ENCODE measurements at places on chromosomes 5 and 9.

DNA sequence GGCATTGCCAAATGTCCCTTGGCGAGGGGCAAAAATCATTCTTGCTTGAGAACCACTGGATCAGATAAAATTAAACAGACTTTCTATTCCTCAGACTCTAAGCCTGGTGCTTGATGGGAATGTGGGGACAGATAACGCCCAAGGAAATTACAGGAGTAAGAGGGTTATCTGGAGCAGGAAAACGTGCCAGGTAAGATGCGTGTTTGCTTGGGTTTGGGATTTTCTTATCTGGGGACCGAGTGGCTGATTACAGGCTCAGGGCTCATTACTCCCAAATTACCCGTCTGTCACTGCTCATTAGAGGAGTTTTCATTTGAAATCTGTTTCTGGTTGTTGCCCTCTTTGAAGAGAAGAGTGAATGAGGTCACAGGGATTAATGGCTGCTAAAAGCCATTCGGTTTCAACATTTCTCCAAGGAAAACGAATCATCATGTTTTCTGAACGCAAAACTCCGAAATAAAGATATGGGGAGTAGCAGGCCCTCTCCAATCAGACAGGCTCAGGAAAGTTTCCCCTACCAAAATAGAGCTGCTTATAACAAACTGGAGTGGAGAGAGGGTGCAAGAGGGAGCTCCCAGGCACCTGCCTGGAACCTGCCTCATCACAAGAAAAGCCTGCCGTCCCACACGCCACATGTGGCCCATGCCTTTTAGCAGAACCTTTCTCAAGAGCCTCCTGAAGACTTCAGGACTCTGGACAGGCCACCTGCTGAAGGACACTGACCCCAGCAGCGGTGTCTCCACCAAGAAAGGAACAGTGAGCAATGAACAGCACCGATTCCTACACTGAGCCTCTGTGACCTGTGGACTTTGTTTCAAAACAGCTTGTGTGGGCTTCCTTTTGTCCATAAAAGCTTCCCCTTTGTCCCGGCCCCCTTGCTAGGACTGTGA, 136.4 kb downstream of the ICE1 start:
- no peaks in the 10 kb centered on the region for H3K4me1 ChIP-seq
- no peak overlapping the region for H3K27ac ChIP-seq
- H3K27me3 ChIP-seq = peaks cover 3% of the 10 kb centered on the region
- no peak overlapping the region for H3K4me3 ChIP-seq
- DNase-seq = no peak

GRCh38 chr9:136514022-136514714, 31.3 kb upstream of the SEC16A start:
- no peaks in the 10 kb centered on the region for H3K4me1 ChIP-seq
- H3K4me3 ChIP-seq = no peak overlapping the region
- no peak overlapping the region for H3K27ac ChIP-seq
- no peaks in the 10 kb centered on the region for H3K27me3 ChIP-seq
- H3K36me3 ChIP-seq = peaks cover 12% of the 10 kb centered on the region
- DNase-seq = no peak

GRCh38 chr5:104421431-104421830, 858.8 kb upstream of the NUDT12 start:
- DNase-seq = no peak
- no peaks in the 10 kb centered on the region for H3K27me3 ChIP-seq
- H3K27ac ChIP-seq = no peak overlapping the region
- H3K4me3 ChIP-seq = no peak overlapping the region
- no peaks in the 10 kb centered on the region for H3K36me3 ChIP-seq
- no peaks in the 10 kb centered on the region for H3K4me1 ChIP-seq

DNA sequence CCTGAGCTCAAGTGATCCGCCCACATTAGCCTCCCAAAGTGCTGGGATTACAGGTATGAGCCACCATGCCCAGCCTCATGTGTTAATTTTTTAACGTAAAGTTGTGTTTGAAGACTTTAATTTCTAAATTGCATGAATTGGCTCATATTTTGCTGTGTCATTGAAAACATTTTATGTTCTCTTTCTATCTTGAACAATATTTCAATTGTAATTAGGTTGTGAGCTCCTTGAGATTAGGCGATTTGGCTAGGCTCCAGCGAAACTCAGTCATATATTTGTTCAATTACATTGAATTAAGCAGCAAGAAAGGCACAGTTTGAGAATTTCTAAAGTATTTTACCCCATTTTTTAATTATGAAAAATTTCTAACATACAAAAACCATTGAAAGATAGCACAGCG, 34.0 kb downstream of the GAPVD1 start:
- H3K27me3 ChIP-seq = no peaks in the 10 kb centered on the region
- H3K36me3 ChIP-seq = peaks cover 5% of the 10 kb centered on the region
- H3K27ac ChIP-seq = no peak overlapping the region
- H3K4me3 ChIP-seq = no peak overlapping the region

DNA sequence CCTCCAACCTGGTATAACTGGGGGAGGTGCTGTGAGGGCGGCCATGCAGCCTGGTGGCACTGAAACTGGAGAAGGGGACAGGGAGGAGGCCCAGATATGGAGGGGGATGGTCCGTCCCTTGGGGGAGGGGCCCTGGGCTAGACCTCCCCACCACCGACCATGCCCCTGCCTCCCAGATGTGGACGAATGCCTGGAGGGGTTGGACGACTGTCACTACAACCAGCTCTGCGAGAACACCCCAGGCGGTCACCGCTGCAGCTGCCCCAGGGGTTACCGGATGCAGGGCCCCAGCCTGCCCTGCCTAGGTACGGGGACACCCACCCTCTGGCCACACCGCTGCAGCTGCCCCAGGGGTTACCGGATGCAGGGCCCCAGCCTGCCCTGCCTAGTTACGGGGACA, 15.4 kb upstream of the ASS1 start:
- peaks cover 11% of the 10 kb centered on the region for H3K4me1 ChIP-seq
- no peak for DNase-seq

DNA sequence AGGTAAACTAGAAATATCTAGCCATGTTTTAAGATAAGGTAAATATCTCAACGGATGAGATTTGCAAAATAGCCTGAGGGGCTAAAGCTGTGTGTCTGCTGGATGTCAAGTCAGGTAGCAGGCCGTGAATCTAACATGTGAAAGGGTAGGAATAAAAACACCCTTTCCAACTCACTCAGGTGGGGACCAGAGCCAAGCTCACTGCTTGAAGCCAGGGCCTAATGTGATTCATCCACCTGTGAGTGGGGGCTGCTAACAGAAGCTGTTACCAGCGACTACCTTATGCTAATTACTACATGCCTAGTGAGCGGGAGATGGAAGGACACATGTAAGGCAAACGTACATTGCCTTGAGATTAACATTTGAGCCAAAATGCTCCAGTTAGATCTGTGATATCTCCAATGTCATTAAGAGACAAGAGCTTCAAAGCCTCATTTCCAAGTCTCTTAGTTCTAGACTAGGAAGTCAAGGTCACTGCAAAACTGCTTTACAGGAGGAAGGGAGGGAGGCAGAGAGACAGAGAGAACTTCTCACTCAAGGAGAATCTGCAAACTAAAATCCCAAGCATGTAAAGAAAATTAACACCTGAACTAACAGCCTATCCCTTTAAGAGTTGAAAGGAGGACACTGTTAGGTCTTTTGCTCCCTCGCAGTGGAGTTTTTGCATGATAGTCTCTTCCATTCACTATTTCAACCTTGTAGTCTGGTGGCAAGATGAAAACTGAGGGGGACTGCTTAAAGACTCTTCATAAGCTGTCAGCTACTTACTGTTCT, 141.6 kb upstream of the RPS23 start:
- H3K27me3 ChIP-seq = no peaks in the 10 kb centered on the region
- no peak for DNase-seq
- no peaks in the 10 kb centered on the region for H3K36me3 ChIP-seq

DNA sequence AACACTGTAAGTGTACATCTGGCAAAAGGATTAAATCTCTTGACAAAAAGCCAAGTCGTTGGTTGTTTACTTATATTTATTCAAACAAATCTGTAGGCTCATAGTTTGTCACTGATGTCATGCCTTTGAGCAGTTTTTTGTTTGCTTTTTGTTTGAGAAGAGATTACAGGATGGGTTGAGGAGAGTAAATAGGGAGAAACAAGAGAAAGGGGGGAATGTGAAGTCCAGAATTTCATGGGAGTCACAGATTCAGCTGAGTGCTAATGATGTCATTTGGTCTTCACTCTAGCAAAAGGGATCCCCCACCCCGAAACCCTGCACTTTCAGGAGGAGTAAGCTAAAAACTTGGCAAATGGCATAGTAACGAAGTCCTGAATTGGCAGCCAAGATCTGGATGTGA, 337.4 kb downstream of the GLIS3 start:
- H3K27ac ChIP-seq = no peak overlapping the region
- no peaks in the 10 kb centered on the region for H3K27me3 ChIP-seq
- H3K4me1 ChIP-seq = no peaks in the 10 kb centered on the region

DNA sequence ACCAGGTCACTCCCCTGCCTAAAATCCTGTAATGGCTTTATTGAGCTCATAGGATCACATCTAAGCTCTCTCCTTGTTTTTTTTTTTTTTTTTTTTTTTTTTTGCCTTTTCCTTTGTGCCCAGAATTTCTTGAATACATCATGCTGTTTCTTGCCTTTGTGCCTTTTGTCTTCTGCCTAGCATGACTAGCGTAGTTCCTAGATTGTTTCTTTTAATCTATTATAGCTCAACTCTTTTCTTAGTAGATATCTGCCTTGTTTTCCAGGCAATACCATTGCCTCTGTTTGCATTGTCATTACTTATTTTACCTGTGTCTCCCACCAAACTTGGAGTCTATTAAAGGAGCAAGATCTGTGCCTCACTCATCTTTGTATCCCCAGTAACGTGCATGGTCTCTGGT, 106.1 kb upstream of the C9orf72 start:
- no peak overlapping the region for H3K4me3 ChIP-seq
- no peak for DNase-seq
- no peaks in the 10 kb centered on the region for H3K36me3 ChIP-seq
- H3K27me3 ChIP-seq = no peaks in the 10 kb centered on the region
- H3K27ac ChIP-seq = no peak overlapping the region

GRCh38 chr5:132901036-132901435, 27.6 kb downstream of the LEAP2 start:
- H3K4me1 ChIP-seq = no peaks in the 10 kb centered on the region
- H3K27ac ChIP-seq = no peak overlapping the region
- peaks cover 32% of the 10 kb centered on the region for H3K36me3 ChIP-seq

DNA sequence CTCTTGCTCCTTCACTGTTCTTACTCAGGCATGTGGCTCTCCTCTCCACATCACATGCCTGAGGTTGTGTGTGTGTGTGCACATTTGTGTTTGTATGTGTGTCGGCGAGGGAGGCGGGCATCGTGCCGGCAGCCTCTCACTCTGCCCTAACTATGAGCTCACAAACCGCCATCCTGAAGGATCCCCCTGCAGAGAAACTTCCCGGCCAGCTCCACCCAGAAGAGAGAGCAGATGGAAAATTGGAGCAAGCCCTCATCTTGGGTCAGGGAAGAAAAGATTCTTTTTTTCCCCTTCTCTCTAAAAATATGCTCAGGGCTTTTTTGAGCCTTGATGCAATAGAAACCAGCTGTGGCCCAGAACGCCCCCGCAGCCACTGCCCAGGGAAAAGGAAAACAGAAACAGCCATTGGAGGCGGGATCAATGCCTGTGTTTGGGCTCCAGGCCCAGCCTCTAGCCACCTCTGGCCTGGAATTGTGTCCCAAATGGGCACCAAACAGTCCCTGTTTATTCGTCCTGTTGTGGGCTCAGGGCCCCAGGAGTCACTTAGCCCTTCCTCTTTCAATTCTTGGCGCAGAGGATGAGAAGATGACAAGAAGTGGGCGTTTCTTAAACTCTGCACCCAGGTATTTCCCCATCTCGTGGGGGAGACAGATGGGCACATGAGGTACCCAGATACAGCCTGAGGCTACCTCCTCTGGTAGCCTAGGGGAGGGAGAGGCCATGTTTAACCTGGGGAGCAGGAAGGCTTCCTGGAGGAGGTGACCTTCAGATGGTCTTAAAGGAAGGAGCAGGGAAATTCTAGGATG, 151.5 kb downstream of the RGS3 start:
- peaks cover 22% of the 10 kb centered on the region for H3K4me1 ChIP-seq
- no peaks in the 10 kb centered on the region for H3K27me3 ChIP-seq
- no peak for DNase-seq
- no peaks in the 10 kb centered on the region for H3K36me3 ChIP-seq
- H3K27ac ChIP-seq = no peak overlapping the region

DNA sequence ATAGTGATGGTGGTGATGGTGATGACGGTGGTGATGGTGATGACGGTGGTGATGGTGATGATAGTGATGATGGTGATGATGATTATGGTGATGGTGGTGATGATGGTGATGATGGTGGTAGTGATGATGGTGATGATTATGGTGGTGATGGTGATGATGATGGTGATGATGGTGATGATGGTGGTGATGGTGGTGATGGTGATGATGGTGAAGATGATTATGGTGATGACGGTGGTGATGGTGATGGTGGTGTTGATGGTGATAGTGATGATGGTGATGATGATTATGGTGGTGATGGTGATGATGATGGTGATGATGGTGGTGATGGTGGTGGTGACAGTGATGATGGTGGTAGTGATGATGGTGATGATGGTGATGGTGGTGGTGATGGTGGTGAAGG, 149.2 kb upstream of the IRX1 start:
- H3K36me3 ChIP-seq = no peaks in the 10 kb centered on the region
- no peak overlapping the region for H3K27ac ChIP-seq
- DNase-seq = no peak
- H3K27me3 ChIP-seq = no peaks in the 10 kb centered on the region

DNA sequence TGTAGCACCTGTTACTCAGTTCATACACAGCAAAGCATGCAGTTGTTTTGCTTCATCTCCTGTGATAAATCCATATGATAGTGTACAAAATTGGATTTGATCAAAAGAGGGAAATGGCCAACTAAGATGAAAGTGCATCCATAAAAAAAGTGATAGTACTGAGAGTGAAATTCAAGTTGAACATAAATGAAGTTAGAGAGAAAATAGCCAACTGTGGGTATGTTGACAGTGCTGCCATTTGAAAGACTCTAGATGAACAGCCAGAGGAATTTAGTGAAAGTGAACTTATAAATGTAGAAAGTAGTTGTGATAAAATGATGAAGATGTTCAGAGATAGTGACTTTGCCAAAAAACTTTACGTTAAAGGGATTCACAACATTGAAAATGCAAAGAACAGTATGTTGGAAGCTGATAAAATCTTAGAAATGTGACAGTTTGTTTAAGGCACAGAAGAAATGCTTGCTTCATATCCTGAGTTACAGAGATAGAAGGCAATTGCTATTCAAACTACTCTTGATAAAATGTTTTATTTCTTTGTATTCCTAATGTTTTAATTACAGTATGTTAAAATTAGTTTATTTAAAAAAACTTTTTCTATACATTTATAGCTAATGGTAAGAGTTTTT, 119.7 kb downstream of the DMXL1 start:
- H3K27me3 ChIP-seq = no peaks in the 10 kb centered on the region
- no peak overlapping the region for H3K27ac ChIP-seq
- H3K36me3 ChIP-seq = peaks cover 26% of the 10 kb centered on the region
- H3K4me3 ChIP-seq = no peak overlapping the region

DNA sequence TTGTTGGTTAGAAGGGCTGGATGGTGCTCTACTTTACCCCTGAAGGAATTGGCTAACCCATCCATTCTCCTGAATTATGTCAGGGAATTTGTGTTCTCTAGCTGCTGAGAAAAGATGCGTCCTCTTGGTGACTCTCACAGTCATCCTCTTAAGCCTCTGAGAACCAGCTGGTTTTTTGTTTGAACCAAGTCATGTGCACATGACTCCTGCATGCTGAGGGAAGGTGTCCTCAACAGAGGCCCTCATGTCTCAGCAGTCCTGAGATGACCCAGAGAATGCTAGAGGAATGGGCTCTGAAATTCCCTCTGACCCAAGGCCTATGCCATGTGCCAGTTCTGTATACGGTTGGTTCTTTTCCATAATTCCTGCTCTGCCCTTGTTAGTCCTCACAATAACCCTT, 10.4 kb upstream of the C5orf63 start:
- no peak overlapping the region for H3K27ac ChIP-seq
- H3K27me3 ChIP-seq = no peaks in the 10 kb centered on the region
- no peaks in the 10 kb centered on the region for H3K4me1 ChIP-seq
- H3K4me3 ChIP-seq = no peak overlapping the region
- no peak for DNase-seq

GRCh38 chr9:95302479-95302878, 15.0 kb downstream of the FANCC start:
- no peaks in the 10 kb centered on the region for H3K27me3 ChIP-seq
- DNase-seq = no peak
- H3K27ac ChIP-seq = no peak overlapping the region

Data from common myeloid progenitor, CD34-positive (primary cell).